ENCODE measurements at places on chromosomes 1 and 21.

- DNase-seq: no peak
Measured at GRCh38 chr1:211935448-211935970, 99.8 kb downstream of the INTS7 start.

DNA sequence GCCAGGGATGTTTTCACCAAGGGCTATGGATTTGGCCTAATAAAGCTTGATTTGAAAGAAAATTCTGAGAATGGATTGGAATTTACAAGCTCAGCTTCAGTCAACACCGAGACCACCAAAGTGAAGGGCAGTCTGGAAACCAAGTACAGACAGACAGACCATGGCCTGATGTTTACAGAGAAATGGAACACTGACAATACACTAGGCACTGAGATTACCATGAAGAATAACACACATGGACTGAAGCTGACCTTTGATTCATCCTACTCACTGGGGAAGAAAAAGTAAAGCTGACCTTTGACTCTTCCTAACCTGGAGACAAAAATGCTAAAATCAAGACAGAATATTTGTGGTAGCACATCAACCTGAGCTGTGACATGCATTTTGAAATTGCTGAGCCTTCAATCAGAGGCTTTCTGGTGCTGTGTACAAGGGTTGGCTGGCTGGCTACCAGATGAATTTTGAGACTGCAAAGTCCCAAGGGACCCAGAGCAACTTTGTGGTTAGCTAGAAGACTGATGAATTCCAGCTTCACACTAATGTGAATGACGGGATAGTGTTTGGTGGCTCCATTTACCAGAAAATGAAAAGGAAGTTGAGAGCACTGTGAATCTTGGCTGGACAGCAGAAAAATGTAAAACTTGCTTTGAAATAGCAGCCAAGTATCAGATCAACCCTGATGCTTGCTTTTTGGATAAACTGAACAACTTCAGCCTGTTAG is 190.4 kb upstream of the KCTD3 start:
- no peak for DNase-seq

GRCh38 chr1:85616364-85616705 is 35.8 kb downstream of the CCN1 start:
- DNase-seq: no peak

DNA sequence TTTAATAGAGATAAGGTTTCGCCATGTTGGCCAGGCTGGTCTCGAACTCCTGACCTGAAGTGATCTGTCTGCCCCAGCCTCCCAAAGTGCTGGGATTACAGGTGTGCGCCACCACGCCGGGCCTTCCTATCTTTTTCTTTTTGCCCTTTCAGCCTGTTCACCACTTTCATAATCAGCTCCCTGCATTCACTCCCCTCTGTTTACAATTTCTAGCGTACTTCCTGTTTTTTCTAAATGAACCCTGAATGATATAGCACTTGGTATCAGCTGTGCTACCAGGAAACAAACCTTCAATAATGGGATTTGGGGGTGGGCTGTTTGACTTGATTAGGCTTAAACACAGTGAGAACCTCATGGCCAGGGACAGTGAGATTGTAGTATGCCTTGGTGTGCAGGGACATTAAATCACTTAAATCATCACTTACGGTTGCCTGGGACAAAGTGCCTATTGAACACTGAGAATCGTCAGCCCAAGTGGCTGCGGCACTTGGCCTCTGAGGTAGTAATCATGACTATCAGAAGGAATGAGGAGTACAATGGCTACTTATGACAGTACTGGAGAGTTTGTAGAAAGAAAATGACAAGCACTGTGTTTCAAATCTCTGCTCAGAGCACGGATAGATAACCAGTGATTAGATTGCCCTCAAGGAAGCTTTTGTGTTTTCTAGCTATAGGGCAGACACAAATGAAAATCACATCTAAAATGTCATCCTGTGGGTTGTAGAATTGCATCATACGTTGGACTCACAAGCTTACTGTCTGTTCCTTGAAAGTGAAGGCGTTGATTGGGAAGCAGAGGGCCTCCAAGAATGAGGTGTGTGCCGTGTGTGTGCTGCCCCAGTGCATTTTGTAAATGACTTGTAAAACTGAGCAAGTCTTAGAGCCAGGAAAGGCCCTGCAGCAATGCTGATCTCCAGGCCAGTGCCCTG is 661.8 kb downstream of the MATN1 start:
- no peak for DNase-seq

DNA sequence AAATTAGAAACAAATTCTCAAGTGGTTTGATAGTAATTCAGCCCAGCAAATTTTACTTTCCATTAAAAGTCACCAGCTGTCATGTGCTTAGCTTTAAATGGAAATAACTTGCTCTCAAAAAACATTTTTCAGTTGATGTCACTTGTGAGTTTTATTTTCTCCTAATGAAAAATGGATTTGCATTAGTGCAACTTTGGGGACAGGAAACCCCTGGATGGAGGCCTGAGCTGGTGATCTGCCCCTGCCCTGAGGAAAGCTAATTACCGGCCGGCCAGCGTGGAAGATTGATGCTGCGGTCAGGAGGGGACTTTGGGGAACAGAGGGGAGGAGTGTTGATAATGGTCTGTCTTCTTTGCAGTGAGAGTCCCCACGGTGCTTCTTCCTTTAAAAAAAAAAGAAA is 66.8 kb upstream of the ANGPTL1 start:
- no peak for DNase-seq

DNA sequence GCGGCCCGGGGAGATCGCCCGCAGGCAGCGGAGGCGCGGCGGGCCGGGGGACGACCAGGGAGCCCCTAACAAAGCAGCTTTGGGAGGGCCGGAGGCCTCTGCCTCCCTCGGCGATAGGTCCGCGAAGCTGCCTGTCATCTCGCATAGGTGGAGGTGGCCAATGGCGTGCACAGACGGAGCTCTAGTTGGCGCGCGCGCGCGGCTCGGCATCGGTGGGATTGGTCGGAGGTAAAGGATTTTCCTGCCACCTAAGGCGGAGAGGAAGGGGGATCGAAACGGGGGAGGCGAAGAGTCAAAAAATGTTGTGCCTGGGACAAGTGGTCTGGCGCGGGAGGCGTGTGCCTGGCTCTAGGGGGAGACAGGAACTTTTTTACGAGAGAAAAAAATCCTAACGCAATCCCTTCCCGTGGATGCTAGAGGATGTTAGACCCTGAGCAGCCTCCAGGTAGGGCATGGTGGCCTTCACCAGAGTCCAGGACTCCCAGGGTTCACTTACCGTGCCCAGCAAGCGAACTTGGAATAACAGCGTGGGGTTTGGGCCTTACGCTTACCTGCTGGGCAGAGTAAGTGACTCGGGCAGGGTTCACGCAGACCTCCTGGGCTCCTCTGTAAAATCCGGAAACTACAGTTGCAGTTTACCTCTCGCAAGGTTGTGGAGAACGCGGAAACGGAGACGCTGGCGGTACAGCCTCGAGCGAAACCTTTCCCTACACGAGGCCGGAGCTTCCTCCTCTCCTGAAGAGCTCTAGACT is 99.9 kb upstream of the SOD1 start:
- peak; percentile 55 for DNase-seq

GRCh38 chr1:64895500-64895899 is 70.8 kb downstream of the JAK1 start:
- DNase-seq: no peak

GRCh38 chr1:221141096-221141495 is 261.9 kb downstream of the HLX start:
- DNase-seq: no peak

GRCh38 chr1:13675151-13675651 is 24.8 kb upstream of the PRDM2 start:
- no peak for DNase-seq

DNA sequence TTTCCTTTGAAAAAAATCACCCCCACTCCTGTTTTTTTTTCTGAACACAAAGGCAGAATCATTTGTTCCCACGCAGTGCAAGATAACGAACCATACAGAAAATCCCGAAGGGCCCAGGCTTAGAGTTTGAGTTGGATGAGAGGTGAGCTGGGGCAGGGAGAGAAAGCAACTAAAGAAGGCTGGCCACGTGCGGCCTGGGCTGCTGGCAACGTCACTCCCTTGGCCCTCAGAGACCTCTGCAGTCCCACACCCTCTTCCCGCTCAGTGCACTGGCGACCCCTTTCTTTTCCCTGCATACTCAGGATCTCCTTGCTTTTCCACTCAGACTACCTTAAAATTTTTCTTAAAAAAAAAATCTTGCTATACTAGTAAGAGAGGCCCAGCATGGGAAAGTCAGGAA is 28.2 kb upstream of the CRNN start:
- DNase-seq: no peak

GRCh38 chr1:30379684-30380624 is 343.4 kb downstream of the MATN1 start:
- peak; percentile 84 for DNase-seq

DNA sequence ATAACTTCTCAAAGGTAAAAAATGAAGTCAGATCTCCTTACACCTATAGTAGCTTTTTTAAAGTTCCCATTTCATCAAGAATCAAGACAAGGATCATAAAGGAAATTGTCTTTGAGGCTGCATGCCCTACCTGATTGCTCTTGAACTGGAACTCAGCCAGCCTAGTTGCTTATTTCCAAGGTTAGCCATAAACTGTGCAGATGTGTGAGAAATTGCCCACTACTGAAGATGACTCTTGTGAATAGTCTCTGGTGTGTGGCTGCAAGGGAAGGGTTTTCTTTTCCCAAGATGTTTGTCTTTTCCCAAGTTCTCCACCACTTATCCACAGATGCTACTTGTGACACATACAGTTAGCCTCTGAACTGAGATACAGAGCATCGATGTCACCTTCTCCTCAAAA is 81.7 kb upstream of the DUSP10 start:
- DNase-seq: no peak

- DNase-seq: no peak
Measured at GRCh38 chr1:248611883-248612414, 14.4 kb upstream of the OR2T10 start.

- DNase-seq: no peak
Measured at GRCh38 chr1:200837931-200838571, 34.7 kb upstream of the GPR25 start.

DNA sequence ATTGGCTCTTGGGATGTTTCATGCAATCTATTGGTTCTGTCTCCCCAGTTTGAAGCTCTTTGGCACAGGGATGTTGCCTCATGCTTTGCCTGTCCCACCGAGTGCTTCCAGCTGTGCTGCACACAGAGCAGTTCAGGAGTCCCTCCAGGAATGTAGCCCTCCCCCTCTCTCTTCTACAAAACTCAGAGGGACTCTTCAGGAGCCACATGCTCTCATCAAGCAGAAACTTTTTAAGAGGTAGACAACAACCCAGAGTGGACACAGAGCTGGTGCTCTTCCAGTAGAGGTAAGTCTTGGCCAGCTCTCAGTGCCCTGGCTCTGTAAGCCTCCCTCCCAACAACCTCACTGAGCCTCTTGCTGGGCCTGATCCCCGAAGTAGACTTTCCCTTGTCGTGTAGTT is 11.6 kb upstream of the ZNF697 start:
- DNase-seq: no peak

- no peak for DNase-seq
Measured at GRCh38 chr1:116128664-116129063, 17.5 kb downstream of the MAB21L3 start.

DNA sequence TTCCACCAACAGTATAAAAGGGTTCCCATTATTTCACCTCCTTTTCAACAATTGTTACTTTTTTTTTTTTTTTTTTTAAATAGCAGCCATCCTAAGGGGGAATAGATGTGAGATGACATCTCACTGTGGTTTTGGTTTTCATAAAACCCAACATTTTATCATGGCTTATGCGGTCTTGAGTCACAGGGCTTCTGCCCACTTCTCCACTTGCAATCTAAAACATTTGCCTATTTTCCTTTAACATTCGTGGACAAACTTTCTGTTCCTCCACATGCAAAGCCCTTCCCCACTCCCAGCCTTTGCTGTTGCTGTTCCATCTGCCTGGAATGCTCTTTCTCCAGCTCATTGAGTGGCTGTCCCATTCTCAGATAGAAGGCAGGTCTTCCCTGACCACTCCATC is 239.7 kb upstream of the KCNK2 start:
- DNase-seq: no peak

GRCh38 chr1:78678324-78678723 is 28.7 kb downstream of the IFI44 start:
- no peak for DNase-seq

GRCh38 chr1:5692664-5693063 is 299.6 kb downstream of the NPHP4 start:
- peak; percentile 34 for DNase-seq

GRCh38 chr1:89221341-89221740 is 22.6 kb upstream of the GBP4 start:
- DNase-seq: no peak

GRCh38 chr1:154749078-154749760 is 120.9 kb downstream of the KCNN3 start:
- peak; percentile 50 for DNase-seq

DNA sequence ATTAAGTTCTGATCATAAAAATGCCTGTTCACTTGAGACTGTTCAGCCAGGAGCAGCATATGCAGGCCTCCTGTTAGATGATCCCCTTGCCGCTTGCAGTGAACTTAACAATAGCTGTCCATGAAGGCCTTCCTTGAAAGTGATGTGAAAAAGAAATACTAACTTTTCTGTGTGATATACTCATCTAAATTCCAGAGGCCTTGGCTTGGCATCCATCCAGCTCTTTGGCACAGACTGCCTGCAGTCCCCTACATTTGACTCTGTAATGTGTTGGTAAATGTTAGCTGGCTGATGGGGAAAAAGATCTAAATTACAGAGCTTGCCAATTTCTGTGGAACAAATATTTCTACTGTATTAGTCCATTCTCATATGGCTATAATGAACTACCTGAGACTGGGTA is 73.7 kb downstream of the KCNK2 start:
- no peak for DNase-seq

- peak; percentile 71 for DNase-seq
Measured at GRCh38 chr21:15732290-15732995, 2.7 kb downstream of the USP25 start.

Data from RPMI8226 (cell line).